ENCODE measurements at places on chromosomes 12 and 14. TPM values are rescaled to one million over a fixed set of nuclear protein-coding genes. Genes with fewer than 3 reads are reported as not detected.

ASIC1 gene
- total RNA-seq = 8.8 TPM

FITM1 gene
- total RNA-seq = not detected

PRKD1 gene
- total RNA-seq = 25.3 TPM

HVCN1 gene
- total RNA-seq = 3.4 TPM
